ENCODE measurements at places on chromosomes 5 and 9.

GRCh38 chr9:121827251-121827967 lies 176.0 kb downstream of the DAB2IP start:
- DNase-seq = no peak

GRCh38 chr5:143044265-143044664 lies 274.1 kb downstream of the ARHGAP26 start:
- no peak for DNase-seq

DNA sequence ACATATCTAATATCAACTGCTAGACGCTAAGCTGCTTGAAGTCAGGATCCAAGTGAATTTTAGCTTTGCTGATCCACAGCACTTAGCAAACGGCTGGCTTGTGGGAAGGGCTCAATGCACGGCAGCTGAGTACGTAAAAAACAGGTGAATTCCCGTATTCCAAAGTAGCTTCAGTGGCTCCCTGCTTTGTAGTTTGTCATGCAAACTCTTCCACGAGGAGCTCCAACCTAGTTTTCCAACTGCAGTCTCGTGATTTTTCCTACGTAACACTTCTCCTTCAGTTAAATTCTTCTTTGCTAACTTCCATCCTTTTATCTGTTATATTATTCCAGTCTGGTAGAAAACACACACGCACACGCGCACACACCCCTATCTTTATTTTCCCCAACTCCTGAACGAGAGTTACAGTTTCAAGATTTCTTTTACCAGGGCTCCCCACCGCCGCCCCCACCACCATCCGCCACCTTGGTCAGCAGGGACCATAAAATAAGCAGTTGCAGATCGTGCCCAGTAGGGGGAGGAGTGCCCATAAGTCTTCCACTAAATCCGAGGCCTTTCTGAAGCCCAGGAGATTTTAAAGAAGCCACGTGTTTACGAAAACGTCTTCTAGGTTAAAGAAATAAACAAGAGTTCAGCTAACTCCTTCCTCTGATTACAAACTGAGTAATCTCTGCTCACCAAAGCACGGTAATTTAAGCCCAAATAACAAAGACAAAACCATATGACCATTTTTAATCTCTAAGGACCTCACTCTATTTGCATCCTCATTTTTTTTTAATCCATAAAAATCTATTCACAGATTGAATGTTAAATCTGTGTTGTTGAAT lies 34.8 kb upstream of the TRIO start:
- DNase-seq = peak; percentile 11

DNA sequence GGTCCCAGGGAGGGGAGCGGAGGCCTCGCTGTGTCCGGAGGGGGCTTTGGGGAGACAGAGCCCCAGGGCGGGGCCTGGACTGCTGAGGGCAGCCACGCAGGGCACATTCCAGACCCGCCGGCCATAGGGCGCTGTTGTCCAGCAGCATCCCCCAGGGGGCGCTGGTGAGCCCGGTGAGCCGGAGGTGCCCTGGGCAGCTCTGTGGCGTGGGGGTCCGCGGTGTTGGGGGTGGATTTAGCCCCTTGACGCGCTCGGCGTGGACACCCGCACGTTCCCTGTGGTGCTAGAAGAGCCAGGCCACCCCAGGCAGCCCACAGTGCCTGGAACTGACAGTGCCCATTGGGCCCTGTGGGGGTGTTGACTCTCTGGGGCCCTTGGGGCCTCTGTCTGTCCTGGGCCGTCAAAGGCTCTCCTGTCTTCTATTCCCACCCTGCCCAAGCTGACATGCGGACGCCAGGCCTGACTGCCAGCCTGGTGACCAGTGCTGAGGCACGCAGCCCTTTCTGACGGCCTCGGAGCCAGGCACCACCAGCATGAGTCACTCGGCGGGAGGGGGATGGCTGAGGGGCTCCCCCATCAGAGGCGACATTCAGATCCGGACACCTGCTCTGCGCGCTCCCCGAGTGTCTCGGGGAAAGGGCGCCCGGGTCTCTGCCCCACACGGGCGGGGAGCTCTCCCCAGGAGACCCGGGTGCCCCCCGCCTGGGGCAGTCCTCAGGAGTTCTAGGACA lies 23.9 kb downstream of the TPPP start:
- no peak for DNase-seq

- no peak for DNase-seq
These were observed 3.7 kb downstream of the SYK start for GRCh38 chr9:90805006-90805996.

DNA sequence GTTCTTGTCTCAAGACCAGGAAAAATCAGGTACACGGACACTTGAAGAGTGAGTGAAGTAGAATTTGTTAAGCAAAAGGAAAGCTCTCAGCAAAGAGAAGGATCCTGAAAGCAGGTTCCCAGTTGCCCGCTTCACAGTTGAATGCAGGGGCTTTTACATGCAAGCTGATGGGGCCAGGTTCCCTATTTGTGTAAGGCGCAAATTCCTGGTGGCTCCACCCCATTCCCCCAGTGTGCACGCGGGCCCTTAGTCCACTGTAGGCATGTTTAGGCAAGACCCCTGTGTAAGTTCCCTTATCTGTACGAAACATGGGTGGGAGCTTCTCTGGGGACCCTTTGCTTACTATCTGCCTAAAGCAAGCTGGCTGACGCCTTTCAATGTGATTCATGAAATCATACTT lies 2.7 kb upstream of the AGTPBP1 start:
- no peak for DNase-seq

DNA sequence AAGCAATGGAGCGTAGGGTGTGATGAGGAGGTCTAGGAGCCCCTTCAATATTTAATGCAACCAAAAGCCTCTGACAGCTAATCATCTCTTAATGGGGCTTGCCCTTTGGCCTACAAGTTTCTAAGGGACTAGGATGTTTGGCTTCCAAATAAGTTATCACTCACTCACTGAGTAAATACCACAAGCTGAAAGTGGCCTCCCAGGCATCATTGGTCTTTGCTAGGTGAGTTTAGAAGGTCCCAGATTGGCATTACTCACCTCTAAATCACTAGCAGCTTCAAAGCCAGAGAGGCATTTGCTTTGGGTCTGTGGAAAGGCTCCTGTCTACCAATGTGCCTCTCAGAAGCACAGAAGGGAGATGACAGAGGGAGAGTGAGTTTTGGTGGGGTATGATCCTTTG lies 344.2 kb downstream of the NTRK2 start:
- no peak for DNase-seq

GRCh38 chr5:82054004-82054710 lies 82.3 kb downstream of the ATG10 start:
- DNase-seq = no peak

DNA sequence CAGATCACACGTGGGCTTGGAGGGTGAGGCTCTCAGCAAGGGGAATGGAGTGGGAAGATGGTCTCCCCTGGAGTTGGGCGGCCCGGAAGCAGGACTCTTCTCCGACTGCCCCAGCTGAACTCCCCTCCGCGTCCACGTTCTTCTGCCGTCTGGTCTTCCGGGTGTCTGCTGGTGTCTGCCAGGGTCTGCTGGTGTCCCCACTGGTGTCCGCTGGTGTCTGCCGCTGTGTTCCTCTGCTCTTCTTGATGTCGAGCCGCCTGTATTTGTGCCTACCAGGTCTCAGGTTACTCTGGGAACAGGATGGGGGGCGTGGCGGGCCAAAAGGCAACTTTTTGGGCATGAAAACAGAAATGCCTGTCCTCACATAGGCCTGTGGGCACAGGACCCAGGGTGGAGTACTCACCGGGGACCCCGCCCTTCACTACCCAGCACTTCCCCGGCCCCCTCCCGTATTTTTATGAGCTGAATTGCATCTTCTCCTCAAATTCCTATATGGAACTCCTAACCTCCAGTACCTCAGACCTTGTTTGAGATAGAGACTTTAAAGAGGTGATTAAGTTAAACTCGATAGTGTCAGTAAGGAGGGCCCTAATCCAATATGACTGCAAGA lies 675.4 kb downstream of the SEMA5A start:
- no peak for DNase-seq

- DNase-seq = no peak
These were observed 51.7 kb downstream of the JADE2 start for GRCh38 chr5:134577022-134577795.

DNA sequence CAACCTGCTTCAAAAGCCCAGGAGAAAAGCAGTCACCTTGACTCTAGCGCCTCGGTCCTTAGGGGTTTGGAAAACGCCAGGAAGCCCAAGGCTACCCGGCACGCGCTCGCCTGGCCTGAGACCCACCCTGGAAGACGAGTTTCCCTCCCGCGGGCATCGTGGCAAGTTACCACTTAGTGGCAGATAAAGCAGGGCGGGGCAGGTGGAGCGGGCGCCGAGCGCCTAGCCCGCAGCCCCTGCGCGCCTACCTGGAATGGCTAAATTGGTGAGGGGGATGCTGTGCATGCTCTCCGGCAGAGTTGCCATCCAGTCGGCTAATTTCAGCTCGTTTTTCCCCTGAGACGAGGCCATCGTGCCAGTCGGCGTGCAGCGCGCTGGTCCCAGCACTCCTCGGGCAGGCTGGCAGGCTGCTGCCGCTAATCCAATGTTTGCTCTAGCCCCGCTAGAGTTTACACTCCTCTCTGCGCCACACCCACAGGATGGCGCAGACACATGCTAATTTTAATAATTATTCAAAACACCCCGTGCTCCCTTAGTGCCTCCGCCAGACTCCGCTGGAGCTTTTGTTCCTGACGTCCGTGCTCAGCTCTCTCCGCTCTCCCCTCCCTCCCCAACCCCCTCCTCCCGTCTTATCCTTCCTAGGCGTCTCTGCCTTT lies at the start of gene PLCXD3:
Gene PLCXD3 (minus strand): TSS at position 426 of the 656 bp plus-strand sequence. CDS start 75 bp downstream, at position 351.
- no peak for DNase-seq

DNA sequence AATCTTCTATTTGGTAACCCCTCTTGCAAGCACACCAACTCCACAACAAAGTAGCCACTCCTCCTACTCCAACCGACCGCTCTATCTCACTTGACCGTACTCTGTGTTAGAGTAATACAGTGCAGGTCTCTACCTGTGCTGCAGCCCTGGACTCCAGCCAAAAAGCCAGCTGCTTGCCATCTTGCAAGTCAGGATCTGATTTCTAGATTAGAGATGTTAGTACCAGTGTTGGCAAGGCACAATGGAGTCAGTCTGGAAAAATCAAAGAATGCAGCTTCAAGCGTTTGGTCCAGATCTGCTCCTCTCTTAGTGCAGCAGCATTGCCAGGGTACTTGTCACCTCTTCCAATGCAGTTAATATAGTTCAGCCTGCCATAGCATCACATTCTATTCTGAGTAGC lies 477.6 kb downstream of the ZSWIM6 start:
- DNase-seq = no peak

GRCh38 chr9:37693260-37693659 lies 42.5 kb downstream of the FRMPD1 start:
- no peak for DNase-seq

DNA sequence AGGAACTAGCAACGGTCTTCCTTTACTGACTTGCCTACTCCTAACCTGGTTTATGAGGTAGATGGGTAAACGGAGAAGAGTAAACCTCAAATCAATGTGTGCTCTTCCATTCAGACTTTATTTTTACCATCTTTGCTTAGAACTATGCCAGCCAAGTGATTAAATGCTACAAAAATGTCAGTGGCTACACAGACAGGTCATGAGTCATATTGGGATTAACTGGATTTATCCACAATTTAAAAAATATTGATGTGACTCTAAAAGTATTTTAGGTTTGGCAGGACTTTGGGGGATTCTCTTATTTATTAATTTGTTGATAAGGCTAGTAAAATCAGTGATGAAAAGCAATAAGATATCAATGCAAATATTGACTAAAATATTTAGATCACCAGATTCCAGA lies 275.0 kb downstream of the PLK2 start:
- DNase-seq = no peak

DNA sequence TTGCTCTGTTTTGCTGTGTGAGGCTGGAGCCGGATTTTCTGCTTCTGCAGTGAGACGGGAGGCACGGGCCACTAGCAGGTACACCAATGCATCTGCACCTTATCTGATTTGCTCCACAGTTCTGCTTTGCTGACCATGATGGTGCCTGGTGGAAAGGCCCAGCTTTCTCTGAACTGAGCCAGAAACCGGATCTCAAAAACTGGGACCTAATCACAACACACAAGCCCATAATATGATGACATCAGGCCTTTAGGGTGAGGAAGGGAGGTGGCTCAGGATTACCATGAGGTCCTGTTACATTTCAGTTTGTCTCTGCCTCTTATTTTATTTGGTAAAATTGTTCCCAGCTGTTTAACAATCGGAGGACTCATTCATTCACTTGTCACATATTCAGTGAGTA lies 49.8 kb downstream of the FGF1 start:
- no peak for DNase-seq

DNA sequence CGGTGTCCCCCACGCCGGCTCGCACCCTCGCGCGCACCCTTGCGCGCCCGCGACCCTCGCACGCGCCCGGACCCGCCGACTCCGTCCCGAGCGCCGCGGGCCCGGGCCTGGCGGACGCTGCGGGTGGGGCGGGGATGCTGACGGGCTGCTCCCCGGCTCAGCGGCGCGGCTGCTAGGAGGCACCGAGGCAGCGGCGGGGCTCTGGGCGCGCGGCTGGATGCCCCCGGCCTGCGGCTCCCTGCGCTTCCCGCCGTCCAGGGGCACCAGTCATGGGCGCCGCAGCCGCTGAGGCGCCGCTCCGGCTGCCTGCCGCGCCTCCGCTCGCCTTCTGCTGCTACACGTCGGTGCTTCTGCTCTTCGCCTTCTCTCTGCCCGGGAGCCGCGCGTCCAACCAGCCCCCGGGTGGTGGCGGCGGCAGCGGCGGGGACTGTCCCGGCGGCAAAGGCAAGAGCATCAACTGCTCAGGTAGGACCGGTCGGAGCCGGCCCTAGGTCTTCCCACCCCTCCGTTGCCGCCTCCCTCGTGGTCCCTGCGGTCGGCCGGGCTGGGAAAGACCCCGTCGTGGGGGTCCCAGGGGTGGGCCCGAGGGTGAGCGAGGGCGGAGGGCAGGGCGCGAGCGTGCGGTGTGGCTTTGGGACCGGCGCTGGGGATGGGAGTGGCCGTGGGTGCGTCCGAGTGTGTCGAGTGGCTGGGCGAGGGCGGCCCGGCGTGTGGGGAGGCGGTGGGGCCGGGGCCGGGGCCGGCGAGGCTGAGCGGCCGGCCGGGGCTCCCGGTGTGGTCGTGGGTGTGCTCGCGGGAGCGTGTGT lies 530 bp downstream of the TMEFF1 start:
- DNase-seq = peak; percentile 2

DNA sequence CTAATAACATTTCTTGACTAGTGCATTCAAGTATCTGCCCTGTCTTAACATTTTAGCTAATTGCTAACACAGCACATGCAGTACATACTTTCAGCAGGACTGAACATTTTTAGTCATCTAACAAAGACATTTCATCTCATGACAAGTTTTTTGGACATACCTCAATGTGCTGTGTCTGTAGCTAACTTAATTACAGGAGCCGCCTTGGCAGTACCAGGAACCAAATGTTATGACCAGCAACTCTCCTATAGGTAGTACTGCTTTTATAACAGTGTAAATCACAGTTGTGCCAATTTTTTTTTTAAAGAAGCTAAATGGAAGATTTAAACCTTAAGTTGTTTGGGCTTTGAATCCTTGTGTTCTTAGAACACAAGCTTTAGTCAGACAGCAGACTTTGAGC lies 99.4 kb upstream of the SAP30L start:
- DNase-seq = no peak

Data from CD4-positive, alpha-beta T cell treated with Interleukin-6 at 100 ng/mL for 8 hours (primary cell).